ENCODE measurements at places on chromosomes 3 and 15. TPM values are rescaled to one million over a fixed set of nuclear protein-coding genes. Genes with fewer than 3 reads are reported as not detected.

WNT5A gene
- 77.3 TPM for total RNA-seq

ZCWPW2 gene
- total RNA-seq = 0.74 TPM

ANKDD1A gene
- total RNA-seq = 4.8 TPM

ISLR gene
- total RNA-seq = 5.3 TPM

WDR93 gene
- under 0.01 TPM for total RNA-seq

RPL14 gene
- 348 TPM for total RNA-seq

CPLX3 gene
- total RNA-seq = not detected

ARF4 gene
- total RNA-seq = 367 TPM

CTXN2 gene
- not detected for total RNA-seq

MRPS25 gene
- total RNA-seq = 16.6 TPM

CCR3 gene
- total RNA-seq = not detected

U2SURP gene
- total RNA-seq = 74.8 TPM

ENTPD3 gene
- total RNA-seq = 0.14 TPM
